ENCODE measurements at places on chromosomes 11 and 22.
A peak's percentile ranks its signal among the peaks of the same experiment; 100 is the strongest.

- no peaks in the 10 kb centered on the region for H3K27me3 ChIP-seq
- no peak overlapping the region for H3K27ac ChIP-seq
- DNase-seq: no peak
- H3K4me3 ChIP-seq: no peak overlapping the region
- no peaks in the 10 kb centered on the region for H3K4me1 ChIP-seq
Measured at GRCh38 chr11:3684129-3684818, 13.1 kb upstream of the CHRNA10 start.

GRCh38 chr11:27081056-27081455 is 40.4 kb downstream of the BBOX1 start:
- H3K4me3 ChIP-seq: no peak overlapping the region
- H3K36me3 ChIP-seq: no peaks in the 10 kb centered on the region
- H3K4me1 ChIP-seq: no peaks in the 10 kb centered on the region

- H3K27me3 ChIP-seq: no peaks in the 10 kb centered on the region
- no peak overlapping the region for H3K27ac ChIP-seq
- no peaks in the 10 kb centered on the region for H3K36me3 ChIP-seq
- no peak overlapping the region for H3K4me3 ChIP-seq
- peak; percentile 87 for DNase-seq
- H3K4me1 ChIP-seq: peaks cover 30% of the 10 kb centered on the region
Measured at GRCh38 chr11:1835671-1836010, 851 bp downstream of the SYT8 start.

DNA sequence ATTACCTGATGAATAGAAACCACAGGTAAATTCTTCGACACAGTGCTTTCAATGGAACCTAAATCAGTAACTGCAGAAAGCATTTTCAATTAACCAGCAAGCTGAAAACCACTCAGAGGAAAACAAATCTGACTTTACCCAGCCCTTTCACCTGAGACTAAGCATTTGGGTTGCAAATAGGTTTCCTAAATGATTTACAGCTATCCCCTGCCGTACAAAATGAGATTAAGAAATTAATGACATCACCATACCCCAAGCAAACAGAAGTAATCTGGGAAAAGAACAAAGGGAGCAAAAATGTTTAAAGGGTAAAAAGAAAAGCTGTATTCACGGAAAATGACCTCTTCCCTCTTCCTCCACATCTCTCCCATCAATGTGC is 584 bp downstream of the NOX4 start:
- no peak for DNase-seq
- H3K4me3 ChIP-seq: no peak overlapping the region
- peak overlapping the region; percentile 78 for H3K27ac ChIP-seq
- no peaks in the 10 kb centered on the region for H3K36me3 ChIP-seq

DNA sequence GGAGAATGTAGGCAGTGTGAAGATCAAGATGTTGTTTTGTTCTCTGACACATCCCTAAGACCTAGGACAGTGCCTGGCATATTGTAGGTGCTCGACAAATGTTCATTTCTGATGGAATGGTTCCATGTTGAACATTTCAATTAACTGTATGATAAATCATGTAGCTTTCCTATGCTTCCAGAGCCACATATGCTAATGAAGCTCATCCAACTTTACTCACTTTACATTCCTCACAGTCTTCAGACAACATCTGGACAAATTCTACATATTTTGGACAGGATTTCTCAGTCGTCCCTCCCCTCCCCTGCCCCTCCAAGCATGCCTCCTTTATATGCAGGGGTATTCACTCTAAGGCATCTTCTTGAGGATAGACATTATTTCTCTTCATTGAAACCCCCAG is 177.9 kb downstream of the BLID start:
- H3K4me1 ChIP-seq: no peaks in the 10 kb centered on the region
- H3K4me3 ChIP-seq: no peak overlapping the region
- H3K27me3 ChIP-seq: no peaks in the 10 kb centered on the region

DNA sequence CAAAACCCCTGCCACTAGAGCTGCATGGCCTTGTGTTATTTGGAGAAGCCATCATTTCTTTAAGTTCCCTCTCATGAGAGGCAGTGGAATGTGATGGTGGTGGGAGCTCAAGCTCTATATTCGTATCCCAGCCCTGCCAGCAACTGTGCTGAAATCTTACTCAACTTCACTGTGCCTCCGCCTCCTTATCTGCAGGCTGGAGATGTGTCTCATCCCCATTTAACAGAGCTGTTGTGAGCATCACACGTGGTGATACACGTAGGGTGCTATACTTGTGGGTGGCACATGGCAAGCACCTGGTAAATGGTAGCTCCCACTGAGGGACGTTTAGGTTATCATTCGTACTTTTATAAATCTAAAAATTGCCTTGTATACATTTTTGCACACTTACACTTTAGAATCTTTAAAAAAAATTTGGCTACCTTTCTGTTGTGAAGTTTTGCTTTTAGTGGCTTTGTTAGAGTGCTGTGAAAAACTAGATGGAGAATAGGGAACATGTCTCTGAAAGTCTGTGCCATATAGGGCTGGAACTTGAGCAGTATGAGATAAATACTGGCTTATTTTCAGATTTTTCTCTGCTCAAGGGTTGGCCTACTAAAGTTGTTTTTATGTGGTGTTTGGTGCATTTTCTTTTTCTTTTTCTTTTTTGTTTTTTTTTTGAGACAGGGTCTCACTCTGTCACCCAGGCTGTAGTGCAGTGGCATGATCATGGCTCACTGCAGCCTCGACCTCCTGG is 23.2 kb downstream of the TNRC6B start:
- H3K4me3 ChIP-seq: no peak overlapping the region
- no peak overlapping the region for H3K27ac ChIP-seq
- H3K4me1 ChIP-seq: peaks cover 4% of the 10 kb centered on the region
- DNase-seq: no peak
- H3K27me3 ChIP-seq: no peaks in the 10 kb centered on the region
